Lung microvascular endothelial cell (primary cell): ENCODE measurements at places on chromosomes 2 and 18. TPM values are rescaled to one million over a fixed set of nuclear protein-coding genes. Genes with fewer than 3 reads are reported as not detected.

The IGFBP2 gene
- total RNA-seq = 24.0 and 56.2 TPM in 2 replicates

The ZAP70 gene
- under 0.01 TPM in 1 of 2 replicates, not detected in the other for total RNA-seq

The AGXT gene
- total RNA-seq = not detected in 2 replicates

The UGT1A3 gene
- total RNA-seq = not detected in 2 replicates

The DSG3 gene
- total RNA-seq = not detected in 2 replicates

The GALNT14 gene
- total RNA-seq = 0.22 TPM in 1 of 2 replicates, not detected in the other

The L3MBTL4 gene
- 2.8 and 15.9 TPM in 2 replicates for total RNA-seq

The KCNG2 gene
- total RNA-seq = 0.44 and 1.4 TPM in 2 replicates

The RAB27B gene
- total RNA-seq = under 0.01 TPM in 1 of 2 replicates, not detected in the other

The TMEFF2 gene
- not detected in 2 replicates for total RNA-seq

The MFSD2B gene
- under 0.01 TPM in 2 replicates for total RNA-seq

The MTLN gene
- 59.1 and 73.2 TPM in 2 replicates for total RNA-seq

The HOXD13 gene
- total RNA-seq = not detected in 2 replicates

The REEP1 gene
- 4.8 and 14.5 TPM in 2 replicates for total RNA-seq

The IL1RL1 gene
- total RNA-seq = 0.40 and 1.3 TPM in 2 replicates

The HRH4 gene
- total RNA-seq = not detected in 2 replicates

The ACVR1 gene
- total RNA-seq = 11.1 and 13.3 TPM in 2 replicates
